ENCODE measurements at places on chromosomes 2 and 18.

DNA sequence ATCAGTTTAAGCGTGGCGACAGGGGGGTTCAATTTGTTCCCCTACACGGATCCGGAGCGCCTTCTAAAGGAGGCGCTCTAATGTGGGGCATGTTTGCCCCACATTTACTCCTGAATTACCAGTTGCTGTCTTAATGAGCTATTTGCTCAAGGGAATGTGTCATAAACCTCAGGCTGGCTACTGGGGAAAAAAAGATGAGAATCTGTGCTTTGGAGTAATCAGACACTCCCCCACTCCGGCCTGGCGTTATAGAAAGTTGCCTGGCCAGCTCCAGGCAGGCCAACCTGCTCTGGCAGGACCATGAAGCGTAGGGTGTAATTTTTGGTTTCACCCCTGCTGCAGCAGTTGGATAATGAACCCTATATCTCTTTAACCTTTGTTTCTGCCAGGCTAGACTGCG is 31.0 kb upstream of the MAP3K20 start:
- no peak for DNase-seq

GRCh38 chr2:179954026-179954425 is 53.1 kb downstream of the CWC22 start:
- no peak for DNase-seq

GRCh38 chr2:113406114-113406513 is 31.4 kb upstream of the ZNG1B start:
- DNase-seq, result no peak

- DNase-seq, result no peak
These were observed 120.2 kb upstream of the TFCP2L1 start for GRCh38 chr2:121405233-121405632.

GRCh38 chr2:170322140-170322766 is 144.3 kb downstream of the MYO3B start:
- DNase-seq, result peak; percentile 31

GRCh38 chr2:217784996-217785543 is 217.7 kb downstream of the TNS1 start:
- DNase-seq, result no peak

- no peak for DNase-seq
These were observed 65.1 kb upstream of the CTLA4 start for GRCh38 chr2:203802342-203803052.

- peak; percentile 53 for DNase-seq
These were observed 65.1 kb downstream of the LOXHD1 start for GRCh38 chr18:46591783-46592391.

DNA sequence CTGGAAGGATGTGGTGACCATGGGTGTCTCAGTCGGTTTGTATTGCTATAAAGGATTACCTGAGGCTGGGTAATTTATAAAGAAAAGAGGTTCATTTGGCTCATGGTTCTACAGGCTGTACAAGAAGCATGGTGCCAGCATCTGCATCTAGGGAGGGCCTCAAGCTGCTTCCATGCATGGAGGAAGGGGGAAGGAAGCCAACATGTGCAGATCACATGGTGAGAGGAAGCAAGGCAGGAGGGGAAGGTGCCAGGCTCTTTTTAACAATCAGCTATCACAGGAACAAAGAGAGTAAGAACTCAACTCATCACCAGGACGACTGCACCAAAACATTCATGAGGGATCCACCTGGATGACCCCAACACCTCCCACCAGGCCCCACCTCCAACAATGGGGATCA is 209.4 kb downstream of the CDH20 start:
- DNase-seq, result no peak

DNA sequence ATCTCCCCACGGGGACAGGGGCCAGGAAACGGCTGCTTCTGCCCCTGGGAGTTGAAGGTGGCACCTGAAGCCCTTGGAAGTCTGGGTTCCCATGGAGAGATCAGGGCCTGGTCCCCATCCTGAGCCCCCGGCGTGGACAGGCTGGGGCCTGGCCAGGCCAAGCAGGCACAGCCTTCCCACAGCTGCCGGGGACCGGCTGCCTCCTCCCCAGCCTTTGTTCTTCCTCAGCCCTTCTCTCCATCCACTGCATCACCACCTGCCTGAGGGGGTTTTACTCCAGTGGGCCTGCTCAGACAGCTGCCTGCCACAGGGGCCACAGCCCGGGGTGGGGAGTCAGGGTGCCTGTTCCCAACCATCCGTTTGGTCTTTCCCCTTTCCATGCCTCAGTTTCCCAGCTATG is 187.7 kb downstream of the INHBB start:
- no peak for DNase-seq
